ENCODE measurements at places on chromosomes 6 and 20.

GRCh38 chr6:13284646-13285045 lies 43.7 kb downstream of the TBC1D7 start:
- no peak for DNase-seq

GRCh38 chr20:41692479-41693135 lies 74.4 kb upstream of the CHD6 start:
- peak; percentile 78 for DNase-seq

- no peak for DNase-seq
Measured at GRCh38 chr6:135876058-135876457, 24.6 kb downstream of the PDE7B start.

- no peak for DNase-seq
Measured at GRCh38 chr6:16635810-16636602, 125.3 kb downstream of the ATXN1 start.

GRCh38 chr6:9523462-9523861 lies 891.4 kb downstream of the TFAP2A start:
- no peak for DNase-seq

DNA sequence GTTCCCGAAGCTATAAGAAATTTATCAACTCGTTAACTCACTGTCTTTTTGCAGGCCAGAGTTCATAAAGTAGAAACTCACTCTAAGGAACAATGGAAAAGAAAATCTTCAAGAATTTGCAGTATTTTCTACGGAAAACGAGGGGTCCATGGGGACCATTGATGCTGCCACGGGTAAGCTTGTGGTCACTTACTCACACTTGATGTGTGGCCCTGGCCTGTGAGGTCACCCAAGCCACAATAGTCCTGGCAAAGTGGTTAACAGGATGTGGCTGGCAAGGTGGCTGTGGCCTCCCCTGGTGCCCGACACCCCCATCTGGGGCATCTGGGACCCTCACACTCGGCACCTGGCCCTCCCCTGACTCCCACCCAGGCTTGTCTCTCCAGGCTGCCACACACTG lies 123.4 kb downstream of the C6orf118 start:
- DNase-seq: no peak

DNA sequence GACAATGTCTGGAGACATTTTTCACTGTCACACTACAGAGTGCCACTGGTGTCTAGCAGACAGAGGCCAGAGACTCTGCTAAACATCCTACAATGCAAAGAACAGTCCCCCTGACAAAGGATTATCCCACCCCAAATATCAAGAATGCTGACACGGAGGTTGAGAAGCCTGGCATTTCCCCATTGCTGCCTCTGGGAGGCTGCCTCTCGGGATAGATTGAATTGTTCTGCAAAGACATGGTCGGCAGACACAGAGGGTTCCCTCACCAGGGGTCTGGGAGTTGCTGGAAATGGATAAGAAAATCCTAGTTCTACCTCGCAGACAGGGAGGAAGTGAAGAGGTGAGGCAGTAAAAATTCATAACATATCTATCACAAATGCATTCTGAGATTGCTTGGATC lies 166.4 kb upstream of the AGPAT4 start:
- DNase-seq: no peak

DNA sequence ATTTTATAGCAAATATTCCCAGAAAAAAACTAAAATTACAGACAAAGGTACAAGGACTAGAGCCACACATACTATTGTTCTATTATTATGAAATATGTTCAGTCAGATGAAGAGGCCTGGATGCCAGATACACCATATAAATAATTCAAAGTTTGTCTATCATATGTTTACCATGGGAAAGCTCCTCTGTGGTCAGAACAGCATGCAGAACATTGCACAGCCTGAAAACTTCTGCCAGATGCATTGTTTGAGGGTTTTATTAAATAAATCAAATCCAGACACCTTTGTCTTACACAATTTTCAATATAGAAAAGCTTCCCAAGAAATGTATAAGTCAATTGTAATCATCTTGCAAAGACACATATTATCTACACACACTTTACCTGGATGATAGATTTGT lies 35.0 kb upstream of the COL21A1 start:
- DNase-seq: no peak

DNA sequence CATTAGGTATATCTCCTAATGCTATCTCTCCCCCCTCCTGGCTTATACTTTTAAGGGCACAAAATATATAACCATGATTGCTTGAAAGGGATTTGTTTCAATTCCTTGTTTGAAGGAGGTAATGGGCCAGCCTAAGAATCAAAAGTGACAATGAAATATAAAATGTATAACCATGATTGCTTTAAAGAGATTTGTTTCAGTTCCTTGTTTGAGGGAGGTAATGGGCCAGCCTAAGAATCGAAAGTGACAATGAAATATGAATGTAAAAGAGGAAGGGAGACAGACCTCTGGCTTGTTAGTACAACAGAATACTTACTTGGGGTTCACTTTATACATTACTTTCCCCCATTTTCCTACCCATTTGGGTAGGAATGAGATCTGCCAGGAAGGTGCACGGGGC lies 55.5 kb downstream of the FOXC1 start:
- no peak for DNase-seq

DNA sequence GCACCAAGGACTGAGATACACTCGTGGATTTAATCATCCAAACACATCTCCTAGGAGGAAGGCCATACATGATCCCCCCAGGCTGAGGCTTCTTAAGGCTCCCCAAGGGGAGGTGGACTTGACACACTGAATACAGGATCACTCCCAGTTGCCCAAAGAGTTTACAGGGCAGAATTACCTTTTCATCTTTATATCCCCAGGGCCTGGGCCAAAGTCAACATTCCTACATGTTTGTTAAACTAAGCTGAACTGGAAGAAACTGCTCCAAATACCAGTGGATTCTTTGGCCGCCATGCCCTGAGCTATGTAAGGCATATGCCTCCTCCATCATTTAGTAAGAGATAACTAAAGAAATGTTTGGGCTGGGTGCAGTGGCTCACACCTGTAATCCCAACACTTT lies 22.2 kb upstream of the SERPINB1 start:
- DNase-seq: no peak

- no peak for DNase-seq
Measured at GRCh38 chr6:17416806-17417205, 23.4 kb downstream of the CAP2 start.

GRCh38 chr6:6900569-6901204 lies 207.1 kb upstream of the RREB1 start:
- no peak for DNase-seq

- DNase-seq: no peak
Measured at GRCh38 chr6:31142361-31142761, 3.5 kb upstream of the PSORS1C2 start.

DNA sequence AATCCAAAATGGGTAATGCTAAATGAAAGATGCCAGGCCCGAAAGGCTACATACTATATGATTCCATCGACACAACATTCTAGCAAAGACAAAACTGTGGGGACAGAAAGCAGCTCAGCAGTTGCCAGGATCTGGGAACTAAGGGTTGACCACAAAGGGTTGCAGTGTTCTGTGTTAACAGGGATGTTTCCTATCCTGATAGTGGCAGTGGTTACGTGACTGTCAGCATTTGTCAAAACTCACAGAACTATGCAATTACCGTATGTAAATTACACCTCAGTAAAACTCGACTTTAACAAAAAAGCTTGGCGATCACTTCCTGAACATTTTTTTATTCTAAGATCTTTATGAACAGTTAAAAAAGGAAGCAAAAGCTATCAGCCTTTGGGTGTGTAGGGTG lies 83.9 kb downstream of the BANF2 start:
- DNase-seq: no peak

DNA sequence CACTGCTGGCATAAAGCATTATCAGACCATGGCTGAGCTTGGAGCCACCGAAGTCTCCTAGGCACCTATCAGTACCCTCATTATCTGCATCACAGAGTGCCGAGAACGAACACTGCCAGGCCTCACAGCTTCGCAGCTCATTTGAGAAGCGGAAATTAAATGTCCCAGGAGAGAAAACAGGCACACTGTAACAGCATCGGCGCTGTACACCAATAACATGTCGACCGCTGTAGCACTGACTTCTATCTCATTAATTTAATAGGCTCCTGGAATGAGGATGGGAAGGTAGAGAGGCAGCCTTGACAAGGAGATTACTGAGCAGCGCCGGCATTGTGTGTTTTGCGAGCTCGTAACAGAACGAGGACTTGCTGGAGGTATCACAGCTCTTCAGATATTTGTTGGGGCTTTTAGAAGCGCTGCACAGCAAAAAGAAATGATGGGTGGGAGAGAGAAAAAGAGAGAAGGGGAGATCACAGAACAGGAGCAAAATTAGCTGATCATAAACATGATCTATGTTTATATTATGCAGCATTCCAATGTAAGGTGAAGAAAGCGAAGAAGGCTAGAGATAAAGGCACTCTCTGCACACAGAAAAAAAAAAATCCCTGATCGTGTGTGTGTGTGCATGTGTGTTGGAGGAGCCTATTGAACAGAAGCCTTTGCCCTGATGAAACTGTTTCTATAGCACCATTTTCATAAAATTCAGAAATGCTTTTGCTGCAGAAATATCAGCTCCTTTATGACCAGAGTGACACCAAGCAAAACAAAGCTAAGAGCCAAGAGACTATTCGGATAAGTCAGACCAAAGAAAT lies 29.2 kb downstream of the ID4 start:
- DNase-seq: peak; percentile 77

- DNase-seq: no peak
Measured at GRCh38 chr6:116392132-116393013, 21.6 kb downstream of the DSE start.

GRCh38 chr20:35434085-35435005 lies 3.7 kb downstream of the GDF5 start:
- DNase-seq: no peak

DNA sequence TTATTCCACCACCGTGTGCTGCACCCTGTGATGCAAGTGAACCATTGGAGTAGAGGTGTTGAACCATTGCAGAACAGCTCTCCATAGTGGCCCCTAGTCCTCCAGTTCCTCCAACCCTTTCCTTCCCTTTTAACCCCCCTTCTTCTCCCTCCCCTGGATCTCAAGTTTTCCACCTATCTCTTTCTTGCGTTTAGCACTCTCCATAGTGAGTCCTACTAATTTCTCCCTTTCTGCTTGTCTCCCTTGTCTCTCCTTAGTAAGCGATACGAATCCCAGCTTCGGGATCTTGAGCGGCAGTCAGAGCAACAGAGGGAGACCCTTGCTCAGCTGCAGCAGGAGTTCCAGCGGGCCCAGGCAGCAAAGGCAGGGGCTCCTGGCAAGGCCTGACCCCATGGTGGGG lies 1.1 kb downstream of the PFDN6 start:
- DNase-seq: no peak

- DNase-seq: no peak
Measured at GRCh38 chr6:128039543-128039942, 138.7 kb upstream of the THEMIS start.

GRCh38 chr6:168035661-168036545 lies 38.4 kb downstream of the KIF25 start:
- DNase-seq: peak; percentile 21

DNA sequence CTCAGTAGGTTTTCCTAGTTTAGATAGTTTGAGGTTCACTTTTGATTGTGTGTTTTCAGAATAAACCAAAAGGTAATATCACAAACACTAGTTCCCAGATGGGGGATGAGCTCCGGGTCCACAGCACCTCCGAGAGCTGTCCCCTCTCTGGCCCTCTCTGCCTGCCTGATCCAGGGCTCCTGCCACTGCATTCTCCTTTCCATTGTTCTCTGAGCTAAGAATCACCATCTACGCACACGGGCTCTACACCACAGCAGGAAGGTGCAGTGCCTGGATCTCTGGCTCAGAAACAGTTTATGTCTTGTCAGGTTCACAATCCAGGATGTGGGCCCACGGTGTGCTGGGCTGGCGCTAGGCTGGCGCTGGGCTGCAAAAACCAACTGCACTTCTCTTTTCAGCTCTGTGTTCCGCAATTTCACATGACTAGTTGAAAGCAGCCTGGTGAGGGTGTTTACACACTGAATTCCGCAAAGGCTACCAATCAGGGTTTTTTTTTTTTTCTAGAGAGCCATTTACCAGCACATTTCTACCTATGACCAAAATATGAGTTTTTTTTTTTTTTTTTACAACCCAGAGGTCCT lies 167.5 kb downstream of the SOD2 start:
- no peak for DNase-seq

GRCh38 chr6:34018961-34019606 lies 126.8 kb downstream of the GRM4 start:
- DNase-seq: no peak

DNA sequence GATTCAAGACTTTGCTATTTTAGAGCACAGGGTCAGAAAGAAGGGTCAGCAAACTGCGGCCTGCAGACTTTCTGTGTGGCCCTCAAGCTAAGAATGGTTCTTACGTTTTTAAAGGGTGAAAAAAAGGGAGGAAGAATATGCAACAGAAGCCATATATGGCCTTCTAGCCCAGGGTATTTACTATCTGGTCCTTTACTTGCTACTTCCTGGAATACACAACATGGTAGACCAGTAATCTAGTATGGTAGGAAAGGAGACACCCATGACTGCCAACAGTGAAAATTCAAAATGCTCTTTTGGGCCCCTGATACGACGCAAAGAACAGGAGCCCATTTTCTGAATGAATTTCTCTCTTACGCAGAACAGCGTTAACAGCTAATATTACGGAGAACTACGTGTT lies 60.4 kb upstream of the EMILIN3 start:
- DNase-seq: no peak

DNA sequence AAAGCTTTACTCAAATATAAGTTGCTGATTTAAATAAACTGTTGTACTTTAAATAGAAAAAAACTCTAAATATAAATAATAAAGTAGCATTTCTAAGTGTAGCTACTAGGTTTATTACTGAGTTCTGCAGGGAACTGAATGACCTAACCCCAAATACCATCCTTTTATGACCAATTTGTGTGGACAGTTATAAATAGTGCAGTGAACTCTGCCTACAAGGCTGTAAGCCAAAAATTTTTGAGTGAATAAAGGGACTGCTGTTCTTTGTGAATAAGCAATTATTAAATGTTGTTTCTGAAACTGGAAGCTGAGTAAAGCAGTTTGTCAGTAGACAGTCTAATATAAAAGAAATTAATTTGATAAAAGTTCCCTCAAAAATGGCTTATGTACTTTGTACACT lies 90.8 kb upstream of the ELOVL5 start:
- DNase-seq: no peak

DNA sequence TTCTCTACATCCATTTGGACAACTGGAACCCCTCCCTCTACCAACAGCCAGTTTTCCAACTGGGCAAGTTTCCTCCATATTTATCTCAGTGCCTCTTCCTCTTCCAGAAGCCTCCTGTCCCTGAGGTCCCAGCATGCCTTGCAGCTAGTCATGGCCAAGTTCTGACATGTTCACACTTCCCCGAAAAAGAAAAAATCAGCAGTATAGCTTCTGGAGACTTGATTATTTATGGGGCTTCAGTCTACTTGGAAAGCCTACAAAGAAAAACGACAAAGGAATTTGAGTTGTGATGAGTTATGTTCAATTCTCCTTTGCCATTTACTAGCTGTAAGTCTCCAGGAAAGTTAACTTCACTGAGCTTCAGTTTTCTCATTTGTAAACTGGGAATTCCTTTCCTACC lies 406.5 kb downstream of the MAFB start:
- no peak for DNase-seq

- no peak for DNase-seq
Measured at GRCh38 chr6:297571-298232, 5.4 kb downstream of the DUSP22 start.

Measured in DMS153 (cell line).